ENCODE measurements at places on chromosomes 16 and 17.

GRCh38 chr17:17147821-17148220 lies 58.3 kb downstream of the PLD6 start:
- DNase-seq, result no peak

DNA sequence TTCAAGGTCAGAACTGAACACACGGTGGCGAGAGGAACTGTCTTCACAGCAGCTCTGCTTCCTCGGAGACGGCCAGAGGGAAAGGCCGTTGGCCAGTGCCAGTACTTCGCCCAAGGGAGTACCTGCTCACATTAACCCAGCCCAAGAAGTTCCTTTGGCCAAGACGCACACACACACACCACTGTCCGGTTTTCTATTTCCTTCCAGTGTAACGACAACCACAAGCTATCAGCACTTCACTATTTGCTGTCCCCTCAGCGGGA lies 744 bp upstream of the GGNBP2 start:
- peak; percentile 51 for DNase-seq

DNA sequence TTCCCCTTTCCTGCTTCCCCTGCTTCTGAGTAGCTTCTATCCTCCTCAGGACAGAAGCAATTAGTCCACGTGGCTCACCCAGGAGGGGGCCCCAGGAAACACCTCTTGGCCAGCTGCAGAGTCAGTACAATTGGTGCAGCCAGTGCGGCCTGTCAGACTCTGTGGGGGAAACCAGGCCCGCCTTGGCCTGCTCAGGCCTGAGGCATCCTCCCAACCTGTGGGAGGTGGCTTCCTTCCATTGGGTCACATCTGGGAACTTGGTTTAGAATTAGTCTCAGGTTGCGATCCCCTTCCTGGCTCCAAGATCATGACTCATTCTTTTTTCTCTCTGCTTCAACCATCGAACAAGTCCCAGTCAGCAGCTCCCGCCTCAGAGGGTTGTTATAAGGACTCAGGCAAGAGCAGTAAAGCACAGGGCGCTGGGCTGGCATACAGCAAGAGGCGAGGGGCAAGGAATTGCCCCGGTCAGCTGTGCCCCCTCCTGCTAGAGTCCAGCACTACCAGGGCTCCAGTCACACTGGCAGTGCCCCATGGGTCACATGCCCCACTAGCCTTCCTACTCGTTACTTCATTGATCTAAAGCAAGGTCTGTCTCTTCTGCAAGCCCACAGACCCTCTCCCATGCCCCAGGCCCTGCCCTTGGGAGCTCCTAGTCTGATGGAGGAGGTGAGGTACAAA lies 8.1 kb upstream of the EPX start:
- DNase-seq, result no peak

DNA sequence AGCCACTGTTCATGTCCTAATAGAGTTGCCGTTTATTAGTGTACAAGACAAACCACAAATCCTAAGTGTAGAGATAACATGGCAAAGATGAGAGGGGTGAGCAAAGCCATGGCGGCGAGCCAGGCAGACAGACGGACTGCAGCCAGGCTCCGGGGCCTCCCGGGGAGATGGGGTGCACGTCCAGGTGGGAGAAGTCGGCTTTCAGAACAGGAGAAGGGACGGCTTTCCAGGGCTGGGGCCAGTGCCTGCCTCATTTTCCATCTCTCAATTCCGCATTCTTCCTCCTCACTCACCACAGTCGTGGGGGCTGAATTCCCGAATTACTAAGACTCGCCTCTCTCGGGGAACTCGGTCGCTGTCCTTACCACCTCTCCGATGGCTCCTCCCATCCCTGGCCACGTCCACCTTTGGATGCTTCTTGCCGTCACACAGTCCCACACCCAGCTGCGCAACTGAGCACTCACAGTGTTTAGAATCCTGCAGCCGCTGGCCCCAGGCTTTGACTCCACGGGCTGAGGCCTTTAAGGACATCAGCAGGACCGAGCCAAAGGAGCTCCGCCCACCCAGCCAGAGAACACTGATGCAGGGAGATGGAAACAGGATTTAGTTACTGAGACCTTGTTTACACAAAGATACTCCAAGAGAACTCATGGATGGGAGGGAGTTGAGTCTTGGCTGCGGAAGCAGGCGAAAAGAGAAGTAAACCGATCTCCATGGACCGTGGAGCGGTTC lies 59.7 kb downstream of the RNF112 start:
- DNase-seq, result no peak

DNA sequence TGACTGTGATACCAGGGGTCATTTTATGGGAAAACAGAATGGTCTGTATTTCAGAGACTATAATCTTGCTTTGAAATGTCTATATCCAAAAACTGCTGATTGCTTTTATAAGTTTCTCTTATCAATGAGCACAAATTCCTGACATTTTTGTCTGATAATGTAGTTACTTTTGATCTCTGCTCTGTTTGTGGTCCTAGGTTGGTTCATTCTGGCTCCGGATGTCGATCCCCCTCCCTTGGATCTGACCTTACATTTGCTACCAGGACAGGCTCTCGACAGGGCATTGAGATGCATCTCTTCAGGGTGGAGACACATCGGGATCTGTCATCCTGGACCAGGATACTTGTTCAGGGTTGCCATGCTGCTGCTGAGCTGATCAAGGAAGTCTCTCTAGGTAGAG lies 27.3 kb upstream of the VPS4A start:
- DNase-seq, result no peak

DNA sequence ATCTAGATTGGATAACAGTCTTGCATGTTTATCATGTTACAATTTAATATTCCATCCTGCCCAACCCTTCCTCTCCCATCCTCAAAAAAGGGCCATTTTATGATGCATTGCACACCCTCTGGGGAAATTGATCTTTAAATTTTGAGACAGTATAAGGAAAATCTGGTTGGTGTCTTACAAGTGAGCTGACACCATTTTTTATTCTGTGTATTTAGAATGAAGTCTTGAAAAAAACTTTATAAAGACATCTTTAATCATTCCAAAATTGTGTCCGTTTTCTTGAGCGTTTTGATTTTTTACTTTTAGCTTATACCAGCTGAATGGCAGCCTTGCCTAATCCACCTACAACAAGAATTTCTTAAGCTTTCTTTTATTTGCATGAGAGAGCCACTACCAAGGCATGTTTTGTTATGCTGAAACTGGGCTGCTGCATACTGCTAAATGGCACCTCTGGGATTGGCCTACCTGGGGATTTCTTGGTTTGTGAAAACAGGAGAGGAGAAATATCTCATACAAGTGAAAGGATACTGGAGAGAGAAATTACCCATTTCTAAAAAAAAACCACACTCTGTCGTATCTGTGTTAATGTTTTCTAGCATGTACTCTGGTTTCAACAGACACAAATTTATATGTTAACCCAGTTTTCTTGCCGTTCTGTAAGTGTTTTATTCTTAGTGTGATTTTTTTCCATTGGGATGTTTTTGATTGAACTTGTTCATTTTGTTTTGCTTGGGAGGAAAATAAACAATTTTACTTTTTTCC lies 52.2 kb downstream of the TUBD1 start:
- DNase-seq, result no peak

- no peak for DNase-seq
Measured at GRCh38 chr17:325270-326009, 27.2 kb downstream of the RPH3AL start.

DNA sequence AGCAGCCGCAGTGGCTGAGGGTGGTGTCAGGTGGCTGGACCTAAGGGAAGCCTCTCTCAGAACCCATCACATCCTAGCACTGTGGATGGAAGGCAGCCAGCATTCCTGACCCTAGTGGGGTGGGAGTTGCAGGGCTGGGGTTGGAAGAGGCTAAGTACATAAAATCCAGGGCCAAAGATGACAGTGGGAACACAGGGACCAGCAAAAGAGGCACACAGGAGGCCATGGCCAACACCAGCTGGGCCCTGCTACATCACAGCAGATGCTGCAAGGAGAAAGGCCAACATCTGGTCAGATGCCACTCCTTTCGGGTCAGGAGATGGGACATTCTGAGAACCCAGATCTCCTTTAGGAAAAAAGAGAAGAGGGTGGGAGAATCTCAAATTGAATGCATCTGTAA lies 415.4 kb downstream of the SLC39A11 start:
- DNase-seq, result no peak

GRCh38 chr16:74743668-74744299 lies 30.8 kb downstream of the FA2H start:
- DNase-seq, result no peak

DNA sequence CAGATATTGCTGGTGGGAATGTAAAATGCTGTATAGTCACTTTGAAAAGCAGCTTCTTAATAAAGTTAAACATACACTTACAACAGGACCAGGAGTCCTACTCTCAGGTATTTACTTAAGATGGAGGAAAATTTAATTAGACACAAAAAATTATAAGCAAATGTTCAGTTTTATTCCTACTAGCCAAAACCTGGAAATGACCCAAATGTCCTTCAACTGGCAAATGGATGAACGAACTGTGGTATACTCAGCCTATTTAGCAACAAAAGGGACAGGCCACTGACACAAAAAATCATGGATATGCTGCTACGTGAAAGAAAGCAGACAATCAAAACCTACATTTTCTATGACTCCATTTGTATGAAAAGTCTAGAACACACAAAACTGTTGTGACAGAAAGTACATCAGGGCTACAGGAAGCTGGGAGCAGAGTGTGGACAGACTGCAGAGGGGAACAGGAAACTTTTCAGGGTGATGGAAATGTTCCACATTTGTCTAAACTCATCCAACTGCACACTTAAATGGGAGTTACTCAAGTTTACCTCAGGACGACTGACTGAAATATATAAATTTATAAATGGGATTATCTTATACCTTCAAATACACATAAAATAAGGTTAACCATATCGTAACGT lies 49.3 kb upstream of the MNT start:
- DNase-seq, result no peak

DNA sequence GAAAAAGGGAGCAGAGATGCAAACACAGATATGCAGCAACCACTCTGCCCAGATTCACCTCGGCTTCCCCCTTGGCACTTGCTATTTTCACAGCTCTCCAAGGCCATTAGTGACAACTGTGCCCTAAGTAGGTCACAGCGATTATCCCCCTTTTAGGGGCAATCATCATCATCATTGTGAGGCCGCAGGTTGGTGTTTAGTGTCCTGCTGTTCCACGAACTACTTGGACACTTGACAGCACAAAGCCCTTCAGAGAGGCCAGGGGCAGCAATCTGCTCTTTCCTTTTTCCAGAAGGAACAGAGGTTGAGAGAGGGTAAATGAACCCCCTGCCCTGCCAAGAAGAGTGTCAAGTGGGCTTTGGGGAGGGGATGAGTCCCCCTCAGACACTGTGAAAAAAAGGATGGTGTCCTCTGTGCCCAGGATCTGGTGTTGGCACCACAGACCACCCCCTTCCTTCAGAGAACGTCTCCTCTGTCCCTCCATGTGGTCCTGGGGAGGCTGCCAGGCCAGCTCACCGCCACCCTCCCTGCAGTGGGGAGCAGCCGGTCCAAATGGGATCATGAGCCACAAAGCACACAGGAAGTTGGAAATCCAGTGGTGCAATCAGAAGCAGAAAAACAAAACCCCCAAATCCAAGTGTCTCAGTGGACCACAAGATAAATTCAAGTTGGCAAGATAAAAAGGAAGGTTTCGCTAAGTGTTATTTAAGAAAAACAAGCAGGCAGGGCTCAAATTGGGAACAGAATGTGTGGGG lies 78.4 kb upstream of the MED9 start:
- no peak for DNase-seq

DNA sequence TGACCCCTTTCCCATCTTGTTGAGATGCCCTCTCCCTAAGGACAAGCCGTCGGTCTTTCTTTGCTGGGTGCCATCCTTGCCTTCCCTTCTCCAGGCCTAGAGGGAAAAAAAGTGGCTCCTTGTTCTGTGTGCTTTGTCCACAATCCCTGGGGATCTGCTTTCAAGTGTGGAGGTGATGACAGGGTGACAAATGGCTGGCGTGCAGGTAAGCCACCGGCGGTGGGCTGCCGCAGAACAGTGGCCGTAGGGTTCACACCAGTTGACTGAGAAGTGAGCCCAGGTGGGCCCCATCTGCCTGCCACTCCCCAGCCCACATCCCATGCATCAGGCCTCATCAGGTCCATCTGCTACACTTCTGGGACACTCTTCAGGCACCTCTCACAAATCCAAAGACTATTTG lies 11.4 kb upstream of the CALB2 start:
- no peak for DNase-seq

DNA sequence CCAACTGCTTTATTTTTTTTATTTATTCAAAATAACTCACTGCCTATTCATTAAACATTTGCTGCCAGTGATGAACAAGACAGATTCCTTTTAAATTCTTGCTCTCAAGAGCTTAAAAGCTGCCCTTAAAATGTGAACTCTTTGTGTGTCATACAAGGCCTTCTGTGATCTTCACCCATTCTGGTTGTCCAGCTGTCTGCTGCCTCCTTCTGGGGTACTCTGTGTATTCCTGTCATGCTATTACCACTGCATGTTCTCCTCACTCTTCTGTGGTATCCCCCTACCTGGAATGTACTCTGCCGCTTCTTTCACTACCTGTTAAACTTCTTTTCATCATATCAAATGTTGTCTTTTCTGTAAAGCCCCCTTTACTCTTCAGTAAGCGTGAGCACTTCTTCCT lies 165.8 kb downstream of the CHD9 start:
- DNase-seq, result no peak

DNA sequence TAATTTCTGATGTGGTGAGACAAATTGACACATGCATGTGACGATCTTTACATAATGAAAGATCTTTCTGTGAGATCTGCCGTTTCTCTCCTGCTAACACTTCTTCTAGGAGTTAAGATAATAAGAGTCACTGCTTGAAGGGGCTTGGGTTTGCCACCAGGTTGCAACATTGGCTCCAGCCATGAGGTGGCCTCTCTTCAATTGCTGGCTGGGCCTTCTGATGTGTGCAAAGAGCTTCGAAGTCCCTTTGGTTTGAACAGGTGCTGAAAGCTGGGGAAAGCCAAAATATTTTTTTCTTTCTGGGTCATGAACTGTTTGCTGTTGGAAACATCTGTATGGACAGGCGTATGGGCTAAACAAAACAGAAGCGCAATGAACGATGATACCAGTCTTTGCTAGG lies 204.1 kb upstream of the SALL1 start:
- no peak for DNase-seq

- DNase-seq, result no peak
Measured at GRCh38 chr16:53946746-53947386, 242.9 kb downstream of the FTO start.

DNA sequence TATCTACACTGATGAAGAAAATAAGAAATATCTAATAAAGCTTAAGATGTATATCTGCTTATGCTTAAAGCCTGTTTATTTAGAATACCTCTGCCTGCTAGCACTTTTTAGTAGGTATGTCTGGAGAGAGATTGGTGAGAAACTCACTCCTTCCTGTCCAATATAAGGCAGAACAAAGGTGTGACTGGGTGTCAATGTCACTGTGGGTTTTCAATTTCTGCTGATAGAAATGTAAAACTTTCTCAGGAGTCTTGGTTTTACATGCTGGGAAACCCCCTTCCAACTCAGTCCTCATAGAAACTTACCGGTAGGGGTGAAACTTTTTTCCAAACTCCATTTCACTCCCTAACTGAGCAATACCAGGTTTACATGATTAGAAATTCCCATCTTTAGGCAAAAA lies 17.8 kb upstream of the MPHOSPH6 start:
- peak; percentile 31 for DNase-seq
